ENCODE measurements at places on chromosomes 4 and X. TPM values are rescaled to one million over a fixed set of nuclear protein-coding genes. Genes with fewer than 3 reads are reported as not detected.

DNA sequence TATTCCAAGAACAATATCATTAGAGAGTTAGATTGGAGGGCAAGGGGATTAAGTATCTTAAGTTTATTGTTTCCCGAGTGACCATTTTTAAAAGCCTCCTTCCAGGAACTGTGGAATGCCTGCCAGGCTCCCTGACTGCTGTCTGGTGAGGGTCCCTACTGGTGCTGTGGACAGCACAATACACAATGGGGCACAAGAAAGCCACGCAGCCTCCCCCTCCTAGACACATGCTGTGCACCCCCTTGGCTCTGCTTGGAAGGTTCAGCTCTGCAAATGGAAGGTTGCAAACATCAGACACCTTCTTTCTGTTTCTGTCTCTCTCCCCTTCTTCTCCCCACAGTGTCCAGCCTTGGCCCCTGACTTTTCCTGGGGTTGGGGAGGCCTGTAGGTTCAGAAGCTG is 153.2 kb downstream of the SHROOM3 start:
- no peaks in the 10 kb centered on the region for H3K36me3 ChIP-seq
- peak overlapping the region; percentile 73 for H3K27ac ChIP-seq
- no peaks in the 10 kb centered on the region for H3K27me3 ChIP-seq
- H3K4me1 ChIP-seq, result peaks cover 66% of the 10 kb centered on the region

DNA sequence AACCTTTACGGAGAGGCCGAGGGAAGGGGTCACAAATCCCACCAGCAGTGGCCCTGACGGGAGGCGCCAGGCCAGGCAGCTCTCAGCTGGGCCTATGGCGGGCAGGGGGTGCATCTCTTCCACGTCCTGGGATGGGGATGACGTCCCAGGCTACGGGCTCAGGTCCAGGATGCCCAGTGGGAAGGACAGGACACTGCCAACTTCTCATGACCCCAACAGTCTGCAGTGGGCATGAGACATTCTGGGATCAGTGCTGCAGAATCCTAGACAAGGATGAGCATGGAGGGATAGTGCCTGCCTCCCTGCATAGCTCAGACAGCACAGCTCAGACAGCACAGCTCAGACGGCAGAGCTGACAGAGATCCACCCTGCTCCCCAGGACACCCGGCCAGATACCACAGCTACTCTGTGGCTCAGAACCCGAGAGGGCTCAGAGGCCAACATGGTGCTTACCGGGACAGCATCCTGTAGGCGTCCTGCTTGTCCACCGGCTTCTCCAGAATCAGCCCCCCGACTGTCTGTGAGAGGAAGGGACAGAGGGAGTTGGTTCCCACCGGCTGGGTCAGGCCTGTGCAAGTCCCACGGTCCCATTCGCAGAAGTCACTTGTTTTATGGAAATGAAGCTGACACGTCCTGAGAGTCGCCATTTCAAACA is 17.3 kb downstream of the ASMTL start:
- no peak for DNase-seq
- H3K27ac ChIP-seq, result no peak overlapping the region

Gene ZAR1
- total RNA-seq, result not detected

Gene TAPT1
- total RNA-seq, result 21.5 TPM

Data from transverse colon (tissue), 4 donors.